ENCODE measurements at places on chromosomes 11 and 22.
A peak's percentile ranks its signal among the peaks of the same experiment; 100 is the strongest.

- peak; percentile 44 for DNase-seq
Measured at GRCh38 chr11:59724066-59724465, 10.4 kb upstream of the OR10V1 start.

DNA sequence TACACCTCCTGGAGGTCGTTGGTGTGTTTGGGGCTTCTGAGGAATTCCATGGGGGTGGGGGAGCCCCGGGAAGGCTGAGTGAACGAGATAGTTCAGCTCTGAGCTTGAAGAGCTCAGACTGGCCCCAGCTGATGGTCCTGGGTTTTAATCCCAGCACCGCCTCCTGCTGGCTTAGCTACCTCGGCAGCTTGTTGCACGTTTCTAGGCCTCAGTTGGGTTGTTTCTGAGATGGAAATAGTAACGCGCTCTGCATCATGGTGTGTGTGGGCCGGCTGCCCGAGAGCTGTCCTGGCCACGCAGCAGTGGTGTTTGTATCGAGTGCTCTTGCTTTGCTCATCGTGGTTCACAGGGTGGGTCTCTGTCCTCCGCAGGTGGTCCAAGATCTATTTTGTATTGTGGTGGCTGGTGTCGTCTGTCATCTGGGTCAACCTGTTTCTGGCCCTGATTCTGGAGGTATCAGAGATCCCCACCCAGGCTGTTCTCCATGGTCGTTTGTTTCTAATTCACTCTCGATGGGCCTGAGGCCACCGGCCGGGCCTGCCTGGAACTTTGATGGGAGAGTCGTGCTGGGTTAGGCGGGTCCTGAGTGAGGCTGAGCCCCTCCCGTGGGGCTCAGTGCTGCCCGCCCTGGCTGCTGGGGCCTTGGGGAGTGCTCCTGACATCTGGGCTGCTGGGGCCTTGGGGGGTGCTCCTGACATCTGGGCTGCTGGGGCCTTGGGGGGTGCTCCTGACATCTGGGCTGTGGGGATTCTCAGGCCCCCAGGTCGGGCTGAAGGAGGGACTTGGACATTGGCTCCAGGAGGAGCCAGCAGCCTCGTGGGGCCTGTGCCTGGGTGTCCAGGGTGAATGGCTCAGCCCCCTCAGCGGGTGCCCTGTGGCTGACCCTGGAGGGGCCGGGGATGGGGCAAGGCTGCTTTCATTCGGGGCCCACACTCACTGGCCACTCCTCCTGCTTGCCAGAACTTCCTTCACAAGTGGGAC, 37.7 kb downstream of the TPCN2 start:
- no peak for DNase-seq

DNA sequence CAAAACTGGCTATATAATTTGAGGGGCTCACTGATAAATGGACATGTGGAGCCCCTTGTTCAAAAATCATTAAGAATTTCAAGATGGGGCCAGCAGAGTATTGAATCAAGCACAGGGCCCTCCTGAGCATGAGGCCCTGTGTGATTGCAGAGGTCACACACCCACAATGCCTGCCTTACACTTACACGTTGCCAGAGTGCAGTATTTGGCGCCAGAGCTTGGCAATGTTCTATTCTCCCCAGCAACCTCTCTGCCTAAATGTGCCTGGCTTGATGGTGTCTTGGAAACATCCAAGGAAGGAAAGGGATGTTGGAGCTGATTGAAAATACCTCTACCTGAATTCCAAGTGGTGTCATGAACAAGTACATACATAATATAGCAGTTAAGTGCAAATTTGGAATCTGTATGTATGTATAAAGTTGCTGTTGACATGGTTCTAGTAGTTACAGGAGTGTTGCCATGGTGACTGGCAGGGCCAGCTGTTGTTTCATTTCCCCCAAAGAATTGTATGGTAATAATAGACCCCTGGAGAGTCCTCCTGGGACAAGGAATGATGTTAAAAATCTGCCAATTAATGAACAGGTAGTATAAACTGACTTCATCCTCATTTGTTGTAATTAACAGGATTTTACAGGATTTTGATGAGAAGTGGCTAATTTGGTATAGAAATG, 205.7 kb upstream of the NAV2 start:
- DNase-seq, result no peak

DNA sequence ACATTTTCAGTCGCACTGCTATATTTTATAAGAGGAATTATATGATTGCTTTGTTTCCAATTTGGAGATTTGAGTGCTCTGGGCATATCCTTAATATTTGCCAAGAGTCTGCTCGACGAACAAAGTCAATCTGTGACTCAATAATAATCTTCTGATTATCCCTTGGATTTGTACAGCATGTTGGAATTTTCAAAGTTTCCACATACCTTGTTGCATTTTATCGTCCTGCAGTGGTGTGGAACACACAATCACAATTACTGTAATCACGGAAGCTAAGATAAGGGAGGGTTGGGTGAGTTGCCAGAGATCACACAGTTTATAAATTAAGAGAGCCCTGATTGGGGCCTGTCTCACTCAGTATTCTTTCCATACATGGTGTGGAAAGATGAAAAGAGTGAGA, 189.3 kb downstream of the GUCY1A2 start:
- peak; percentile 20 for DNase-seq

DNA sequence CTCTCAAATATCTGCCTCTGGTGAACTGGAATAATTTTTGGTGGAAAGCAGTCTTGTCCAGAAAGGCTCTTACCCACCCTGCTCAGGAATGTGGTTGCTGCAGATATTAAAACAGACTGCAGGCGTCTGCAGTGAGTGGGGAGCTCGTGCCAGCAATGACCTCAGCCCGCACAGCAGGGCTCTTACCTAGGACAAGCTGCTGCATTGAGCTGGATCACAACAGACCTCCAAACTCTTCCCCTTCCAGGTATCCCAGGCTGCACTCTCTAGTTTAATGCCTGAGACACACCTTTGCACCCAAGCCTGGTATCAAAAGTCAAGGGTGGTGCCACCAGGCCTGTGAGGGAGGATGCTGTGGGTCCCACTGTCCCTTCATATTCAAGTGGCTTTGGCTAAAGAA, 69.7 kb upstream of the CDON start:
- DNase-seq, result peak; percentile 56

DNA sequence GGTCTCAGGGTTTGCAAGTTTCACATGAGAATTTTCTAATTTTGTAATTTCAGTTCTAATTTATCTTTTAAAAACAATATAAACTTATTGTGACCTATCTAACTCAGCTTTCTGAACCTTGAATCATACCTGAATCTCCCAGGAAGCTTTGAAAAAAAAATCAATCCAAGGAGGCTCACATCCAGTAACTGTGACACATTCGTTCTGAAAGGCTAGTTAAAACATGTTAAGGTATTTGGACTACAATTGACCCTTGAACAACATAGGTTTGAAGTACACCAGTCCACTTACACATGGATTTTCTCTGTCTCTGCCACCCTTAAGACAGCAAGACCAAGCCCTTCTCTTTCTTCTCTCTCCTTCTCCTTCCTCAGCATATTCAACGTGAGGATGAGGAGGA, 40.0 kb downstream of the DDI1 start:
- DNase-seq, result peak; percentile 97

DNA sequence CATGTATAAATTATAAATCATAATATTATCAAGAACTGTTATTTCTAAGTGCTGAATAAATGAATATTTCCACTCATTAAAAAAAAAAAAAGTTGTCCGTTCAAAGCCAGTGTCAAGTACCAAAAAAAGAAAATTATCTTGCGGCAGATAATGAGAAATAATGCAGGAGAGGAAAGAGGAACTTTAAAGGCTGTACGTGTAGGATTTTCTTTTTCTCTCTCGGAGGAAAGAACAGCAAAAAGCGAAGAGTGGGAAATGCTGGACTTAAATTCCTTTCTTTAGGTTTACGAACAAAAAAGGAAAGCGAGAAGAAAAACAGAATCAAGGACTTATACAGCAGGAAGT, 999 bp upstream of the CCDC83 start:
- DNase-seq, result no peak

DNA sequence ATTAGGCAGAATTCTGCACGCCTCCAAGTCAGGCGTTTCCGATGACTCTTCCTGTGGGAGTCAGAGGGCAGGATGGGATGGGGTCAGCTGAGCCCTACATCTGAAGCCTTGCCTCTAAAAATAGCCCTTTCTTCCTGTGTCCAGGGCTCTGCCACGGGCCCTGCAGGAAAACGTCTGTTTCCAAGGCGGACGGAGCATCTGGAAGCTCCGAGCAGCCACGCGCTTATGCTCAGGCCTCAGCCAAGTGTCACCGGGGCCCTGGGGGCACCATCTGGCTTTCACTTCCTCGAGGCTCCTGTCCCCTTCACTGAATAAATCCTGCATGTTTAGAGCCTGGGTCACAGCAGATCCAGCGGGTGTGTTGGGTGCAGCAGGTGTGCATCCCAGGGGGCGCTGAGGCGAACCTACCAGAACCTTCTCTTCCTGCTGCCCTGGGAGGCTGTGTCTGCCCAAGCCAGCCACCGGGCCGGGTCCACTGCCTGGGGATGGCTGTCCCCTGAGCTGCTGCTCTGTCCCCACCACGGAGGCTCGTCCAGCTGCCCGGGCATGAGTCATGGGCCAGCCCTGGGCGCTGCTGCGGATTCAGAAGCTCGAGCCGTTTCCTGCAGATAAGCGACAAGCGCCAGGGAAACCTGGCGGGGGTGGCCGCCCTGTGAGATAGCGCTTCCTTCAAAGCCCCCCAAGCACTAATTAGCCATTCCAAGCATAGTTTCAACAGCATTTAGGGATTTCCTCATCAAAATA, 32.0 kb upstream of the LINC01488 start:
- no peak for DNase-seq

DNA sequence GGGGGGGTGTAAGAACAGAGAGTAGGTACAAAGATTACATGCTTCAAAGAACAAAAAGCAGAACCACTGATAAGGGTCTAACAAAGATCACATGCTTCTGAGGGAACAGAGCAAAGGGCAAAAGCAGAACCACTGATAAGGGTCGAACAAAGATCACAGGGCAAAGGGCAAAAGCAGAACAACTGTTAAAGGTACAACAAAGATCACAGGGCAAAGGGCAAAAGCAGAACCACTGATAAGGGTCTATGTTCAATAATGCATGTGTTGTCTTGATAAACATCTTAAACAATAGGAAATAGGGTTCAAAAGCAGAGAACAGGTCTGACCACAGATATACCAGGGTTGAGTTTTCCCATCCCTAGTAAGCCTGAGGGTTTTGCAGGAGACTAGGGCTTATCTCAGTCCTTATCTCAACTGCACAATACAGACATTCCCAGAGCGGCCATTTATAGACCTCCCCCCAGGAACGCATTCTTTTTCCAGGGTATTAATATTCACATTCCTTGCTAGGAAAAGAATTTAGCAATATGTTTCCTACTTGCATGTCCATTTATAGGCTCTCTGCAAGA, 81.9 kb upstream of the PGR start:
- no peak for DNase-seq

GRCh38 chr11:109814824-109815223, 278.4 kb upstream of the ZC3H12C start:
- DNase-seq, result no peak

GRCh38 chr11:72584939-72585597, 89.2 kb downstream of the PDE2A start:
- no peak for DNase-seq

DNA sequence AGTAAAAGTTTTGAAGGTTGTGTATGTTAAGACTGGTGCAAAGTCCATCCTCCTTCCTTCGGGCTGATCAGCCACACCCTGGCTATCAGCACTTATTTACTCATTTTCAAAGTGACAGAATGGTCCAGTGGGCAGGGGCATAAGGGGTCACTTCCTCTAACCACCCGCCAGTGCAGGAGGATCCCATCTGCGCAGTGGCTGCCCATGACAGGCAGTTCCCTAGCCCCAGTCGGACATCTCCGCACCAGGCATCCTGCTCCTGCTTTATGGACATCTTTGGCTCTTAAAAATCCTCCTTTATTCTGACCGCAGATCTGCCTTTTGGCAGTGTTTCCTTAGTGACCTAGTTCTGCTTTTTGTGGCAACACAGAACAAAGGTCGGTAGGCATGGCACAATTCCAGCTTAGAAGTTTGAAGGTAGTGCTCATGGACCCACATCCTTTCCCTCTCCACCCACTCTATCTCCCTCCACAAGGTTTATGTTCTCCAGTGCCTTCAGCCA, 55.9 kb downstream of the BMAL1 start:
- peak; percentile 60 for DNase-seq

DNA sequence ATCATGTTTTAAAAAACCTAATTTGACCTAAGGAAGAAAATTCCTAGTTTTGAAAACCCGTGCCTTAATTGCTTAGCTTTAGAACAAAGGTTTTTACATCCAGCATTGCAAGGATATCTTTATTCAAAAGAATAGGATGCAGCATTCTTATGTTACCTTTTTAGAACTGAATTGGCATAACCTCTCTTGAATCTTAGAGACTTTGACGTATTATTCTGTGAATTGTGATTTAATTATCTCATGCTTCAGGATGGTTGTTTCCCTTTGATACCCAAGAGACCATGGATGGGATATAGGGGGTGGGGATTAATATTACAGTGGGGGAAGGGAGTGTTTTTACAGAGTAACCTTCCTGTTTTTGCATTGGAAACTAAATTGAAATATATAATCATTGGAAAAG, 49.4 kb downstream of the ARHGEF12 start:
- DNase-seq, result no peak

- DNase-seq, result no peak
Measured at GRCh38 chr22:24007253-24008021, 2.2 kb upstream of the GSTT4 start.

DNA sequence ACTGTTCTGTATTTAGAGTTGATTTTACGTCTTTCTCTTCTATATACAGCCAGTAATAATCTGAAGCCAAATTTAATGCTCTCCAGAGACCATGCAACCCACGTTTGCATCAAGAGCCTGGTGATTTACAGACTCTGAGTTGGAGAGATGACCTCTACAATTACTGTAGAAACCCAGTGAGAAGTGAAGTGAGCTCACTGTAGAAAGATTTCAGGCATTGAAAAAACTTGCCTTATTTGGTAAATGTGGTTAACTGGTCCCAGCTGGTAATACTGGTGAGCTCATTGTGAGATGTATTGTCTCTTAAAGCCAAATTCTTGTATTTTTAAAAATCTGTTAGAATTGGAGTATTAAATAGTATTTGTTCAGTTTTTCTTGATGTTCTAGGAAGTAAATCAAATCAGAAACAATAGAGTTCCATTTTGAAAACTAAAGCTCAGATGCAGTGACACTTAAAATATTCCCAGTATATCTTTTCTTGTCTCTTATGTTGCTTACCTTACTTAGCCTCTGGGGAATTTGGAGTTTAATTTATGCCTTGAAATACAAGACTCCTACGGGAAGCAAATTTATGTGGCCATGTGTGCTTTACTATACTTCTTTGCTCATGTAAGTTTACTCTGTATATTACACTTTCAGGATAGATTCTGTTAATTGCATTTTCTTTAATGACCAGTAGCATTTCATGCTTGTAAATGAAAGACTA, 189.9 kb downstream of the ARHGAP42 start:
- DNase-seq, result peak; percentile 70

All from bronchial epithelial cell (primary cell).